ENCODE measurements at places on chromosomes 7 and 10.

DNA sequence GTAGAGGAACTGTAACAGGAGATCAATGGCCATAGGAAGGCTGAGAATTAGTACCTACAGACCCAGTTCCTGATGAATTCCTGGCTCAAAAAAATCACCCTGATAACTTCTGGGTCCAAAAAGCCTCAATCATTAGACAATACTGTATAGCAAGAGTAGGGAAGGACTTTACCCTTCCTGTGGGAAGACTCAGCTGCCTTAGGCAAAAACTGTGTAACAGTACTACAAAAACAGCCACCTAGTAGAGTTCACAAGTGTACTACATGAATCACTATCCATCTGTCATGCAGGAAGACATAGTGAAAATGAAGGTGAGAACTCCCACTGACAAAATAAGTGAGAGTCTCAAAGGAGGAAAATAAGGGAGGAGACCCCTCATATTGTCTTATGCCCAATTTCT is 47.6 kb downstream of the MAP3K8 start:
- no peak for DNase-seq

- DNase-seq: no peak
Observed at GRCh38 chr7:4690953-4691856, 9.1 kb downstream of the FOXK1 start.

DNA sequence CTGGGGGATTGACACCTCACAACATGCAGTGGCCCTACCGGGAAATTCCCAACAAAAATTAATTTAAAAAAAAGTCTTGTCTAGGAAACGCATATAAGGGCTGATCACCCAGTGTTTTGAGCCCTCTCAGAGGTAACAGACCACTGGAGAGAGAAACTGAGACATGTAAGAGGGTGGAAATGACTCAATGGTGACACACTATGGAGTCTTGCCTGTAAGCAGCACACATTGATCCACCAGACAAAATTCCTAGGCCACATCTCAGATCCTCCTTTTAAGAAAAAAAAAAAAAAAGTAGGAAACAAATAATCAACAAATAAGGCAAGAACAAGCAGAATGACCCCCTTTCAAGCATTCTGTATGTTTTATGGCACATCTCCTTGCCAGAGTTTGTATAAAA is 296.2 kb downstream of the MAGI2 start:
- DNase-seq: no peak

DNA sequence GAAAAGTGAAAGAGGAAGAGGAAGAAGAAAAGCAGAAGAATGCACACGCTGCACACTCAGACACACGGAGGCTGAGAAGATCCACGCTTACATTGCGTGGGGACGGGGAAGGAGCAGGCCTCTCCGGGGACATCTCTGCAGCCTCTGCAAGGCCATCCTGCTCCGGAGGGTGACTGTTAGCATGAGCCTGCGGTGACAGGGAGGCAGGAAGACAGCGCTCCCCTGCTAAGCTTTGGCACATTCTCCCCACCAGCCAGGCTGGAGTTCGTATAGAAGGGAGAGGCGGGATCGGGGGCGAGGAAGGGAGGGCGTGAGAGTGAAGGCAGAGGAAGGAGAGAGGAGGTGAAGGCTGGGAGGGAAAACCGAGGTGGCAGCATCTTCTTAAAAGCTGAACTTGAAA is 366.0 kb upstream of the SHH start:
- DNase-seq: no peak

DNA sequence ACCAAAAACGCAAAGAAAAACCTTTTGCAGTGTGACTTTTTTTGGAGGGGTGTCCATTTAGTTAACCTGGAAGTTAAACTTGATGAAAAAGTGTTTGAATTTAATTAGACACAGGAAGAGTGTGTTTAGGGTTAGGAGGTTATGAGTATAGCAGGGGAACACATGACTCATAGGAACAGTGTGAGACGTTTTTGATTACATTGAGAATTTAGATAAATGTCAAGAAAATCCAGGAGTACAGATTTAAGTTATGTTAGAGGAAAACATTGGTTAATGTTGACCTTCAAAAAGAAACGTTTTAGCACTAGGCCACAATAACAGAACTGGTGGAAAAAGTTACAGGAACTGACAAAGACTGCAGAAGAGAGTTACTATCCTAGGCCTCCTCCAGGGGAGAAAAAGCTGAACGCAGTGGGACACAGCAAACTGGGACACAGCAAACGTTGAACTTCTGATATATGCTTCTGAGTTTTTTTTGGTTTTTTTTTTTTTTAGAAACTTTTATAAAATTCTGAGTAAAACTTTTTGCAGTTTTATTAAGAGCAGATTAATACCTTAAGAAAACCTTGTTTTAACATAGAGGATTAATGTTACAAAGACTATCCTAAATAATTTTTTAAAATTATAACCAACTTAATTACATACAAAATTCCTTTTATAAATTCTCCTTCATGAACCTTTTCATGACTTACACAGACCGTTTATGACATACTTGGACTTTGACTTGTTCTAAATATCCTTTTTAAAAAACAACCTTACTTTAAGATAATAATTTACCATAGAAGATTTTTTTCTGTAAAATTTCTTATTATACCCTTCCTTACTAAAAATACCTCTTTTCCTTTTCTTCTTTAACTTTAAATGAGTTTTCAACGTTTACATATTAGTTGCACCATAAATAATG is 22.2 kb downstream of the LANCL2 start:
- DNase-seq: no peak

GRCh38 chr10:120279196-120279595 is 177.8 kb upstream of the PLPP4 start:
- DNase-seq: no peak

GRCh38 chr10:13439313-13440184 is 89.3 kb downstream of the BEND7 start:
- DNase-seq: no peak

DNA sequence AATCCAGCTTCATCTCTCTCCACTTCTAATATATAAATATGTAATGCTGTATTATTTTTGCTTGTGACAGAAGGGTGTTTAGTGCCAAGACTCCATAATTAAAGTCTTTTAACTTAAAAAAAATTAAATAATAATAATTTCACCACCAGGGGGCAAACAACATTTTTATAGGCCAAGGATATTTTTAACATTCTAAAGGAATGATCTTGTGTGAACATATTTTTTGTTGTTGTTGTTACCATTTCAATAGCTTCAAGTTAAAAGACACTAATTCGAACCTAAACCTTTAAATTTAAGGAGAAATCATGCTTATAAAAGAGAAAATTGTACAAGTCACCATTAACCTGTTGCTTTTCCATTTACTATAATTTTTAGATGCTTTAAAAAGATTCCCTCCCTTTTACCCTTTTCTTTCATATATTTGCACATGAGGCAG is 7.5 kb upstream of the DNAJC1 start:
- DNase-seq: no peak

DNA sequence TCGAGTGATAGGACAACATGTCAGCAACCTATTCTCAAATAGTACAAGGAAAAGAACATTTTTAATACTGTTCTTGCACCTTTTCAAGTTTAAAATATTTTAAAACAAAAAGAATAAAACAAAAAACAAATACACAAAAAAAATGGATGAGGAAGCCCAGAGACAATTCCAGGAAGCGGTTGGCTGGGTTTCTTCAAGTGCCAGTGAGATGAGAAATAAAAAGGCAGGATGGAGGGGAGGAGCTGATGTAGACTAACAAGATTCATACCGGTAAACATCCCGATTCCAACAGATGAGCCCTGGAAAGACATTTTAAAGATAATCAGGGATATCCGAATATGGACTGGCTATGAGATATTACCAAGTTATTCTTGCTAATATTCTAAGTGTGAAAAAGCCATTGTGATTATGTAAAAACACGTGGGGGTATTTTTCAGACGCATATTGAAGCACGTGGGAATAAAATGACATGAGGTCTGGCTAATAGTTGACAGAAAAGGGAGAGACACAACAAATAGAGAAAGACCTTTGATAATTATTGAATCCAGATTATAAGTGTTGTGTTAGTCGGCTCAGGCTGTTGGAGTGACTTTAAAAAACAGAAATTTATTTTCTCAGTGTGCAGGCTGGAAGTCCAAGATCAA is 101.3 kb upstream of the LRRC4 start:
- DNase-seq: no peak

GRCh38 chr7:155283565-155284194 is 14.0 kb upstream of the INSIG1 start:
- DNase-seq: no peak

Measured in putamen (tissue), 1 donor.